ENCODE measurements at places on chromosomes 7 and 10.

DNA sequence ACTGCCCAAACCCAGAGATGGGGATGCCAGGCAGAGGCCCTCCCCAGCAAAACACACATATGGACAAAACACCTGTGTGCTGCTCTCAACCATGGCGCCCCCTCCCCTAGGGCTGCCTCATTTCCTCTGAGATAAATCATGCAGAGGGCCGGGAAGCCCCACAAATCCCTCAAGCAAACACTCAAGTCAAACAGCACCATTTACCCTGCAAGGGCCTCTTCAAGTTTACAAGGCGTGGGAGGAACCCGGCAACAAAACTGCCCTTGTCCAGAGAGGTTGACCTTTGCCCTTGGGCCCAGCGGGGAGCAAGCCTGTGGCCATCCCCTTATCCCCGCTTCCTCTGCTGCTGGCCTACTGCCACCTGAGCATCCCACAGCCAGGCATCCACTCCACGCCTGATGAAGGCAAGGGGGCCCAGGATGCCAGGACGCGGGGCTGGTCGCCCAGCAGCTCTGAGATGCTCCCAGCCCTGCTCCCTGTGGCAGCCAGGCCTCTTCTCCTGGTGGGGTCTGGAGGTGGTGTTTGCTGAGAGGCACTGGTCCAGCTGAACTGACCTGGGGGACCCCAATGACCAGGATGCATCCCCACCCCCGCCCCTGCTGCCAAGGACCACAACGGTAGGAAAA lies 77.4 kb downstream of the DLG5 start:
- no peak for DNase-seq

GRCh38 chr7:123748734-123749536 lies at the start of gene WASL:
TSS of gene WASL (minus strand) at chr7:123749003. CDS start at chr7:123748734, 269 bp downstream.
- peak; percentile 66 for DNase-seq

GRCh38 chr10:29798921-29799690 lies 164.3 kb upstream of the SVIL start:
- no peak for DNase-seq

GRCh38 chr7:77252506-77252905 lies 52.9 kb upstream of the FGL2 start:
- DNase-seq = no peak

- no peak for DNase-seq
These were observed 10.0 kb downstream of the CAMK2B start for GRCh38 chr7:44315301-44315903.

GRCh38 chr7:133015888-133016287 lies 66.0 kb downstream of the CHCHD3 start:
- DNase-seq = no peak

GRCh38 chr10:58367069-58367468 lies 18.1 kb upstream of the TFAM start:
- no peak for DNase-seq

DNA sequence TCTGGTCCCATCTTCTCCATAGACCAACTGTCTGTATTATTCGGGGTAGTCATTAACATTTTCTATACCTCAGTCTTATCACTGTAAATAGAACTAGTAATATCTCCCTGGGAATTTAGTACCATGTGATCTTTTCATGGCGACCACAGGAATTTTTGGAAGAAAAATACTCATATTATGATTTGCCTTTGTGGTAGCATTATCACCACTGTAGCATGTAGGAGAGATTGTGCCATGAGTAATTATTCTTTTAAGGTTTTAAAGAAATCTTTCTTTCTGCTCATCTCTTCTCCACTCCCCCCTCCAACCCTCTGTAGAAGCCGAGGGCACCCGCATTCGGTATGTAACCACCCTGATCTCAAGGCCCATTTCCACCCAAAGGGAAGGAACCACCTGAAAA lies 25.0 kb downstream of the ZNF365 start:
- no peak for DNase-seq

DNA sequence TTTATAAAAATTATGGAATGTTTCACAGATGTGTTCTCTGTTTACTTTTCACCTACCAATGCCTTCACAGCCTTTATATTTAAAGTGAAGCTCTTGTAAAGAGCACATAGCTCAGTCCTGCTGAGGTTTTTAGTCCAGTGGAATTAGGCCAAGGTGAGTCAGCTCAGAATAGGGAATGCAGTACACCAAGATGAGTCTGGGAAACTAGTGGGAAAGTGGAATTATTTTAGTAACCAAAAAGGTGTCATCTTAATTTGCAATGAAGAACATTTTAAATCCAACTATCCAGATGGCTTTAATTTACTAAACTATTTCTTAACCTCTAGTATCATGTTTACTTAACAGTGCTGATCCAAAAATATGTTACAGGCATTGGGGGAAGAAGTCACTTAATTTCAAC lies 236.3 kb upstream of the CTBP2 start:
- no peak for DNase-seq

GRCh38 chr10:26555719-26556368 lies 117.7 kb downstream of the APBB1IP start:
- DNase-seq = no peak

DNA sequence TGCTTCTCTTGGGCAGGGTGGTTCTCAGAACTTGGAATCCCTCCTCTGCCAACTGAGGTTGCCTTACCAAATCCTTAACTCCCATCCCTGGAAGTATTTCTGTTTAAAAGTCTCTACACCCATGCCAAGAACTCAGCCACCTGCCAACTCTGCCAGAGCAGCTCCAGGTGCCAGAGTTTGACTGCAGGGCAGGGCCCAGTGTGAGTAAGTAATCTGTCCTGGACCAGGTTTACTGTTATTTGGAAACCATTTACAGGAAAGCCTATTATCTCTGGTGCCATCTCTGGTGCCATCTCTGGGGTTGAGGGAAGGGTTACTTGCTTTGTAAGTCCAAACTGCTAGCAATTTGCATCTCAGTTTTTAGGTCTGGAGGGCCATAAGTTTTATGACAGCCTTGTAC lies 2.5 kb downstream of the TSPAN15 start:
- no peak for DNase-seq

GRCh38 chr7:147332988-147333387 lies 1216.4 kb downstream of the CNTNAP2 start:
- DNase-seq = no peak

DNA sequence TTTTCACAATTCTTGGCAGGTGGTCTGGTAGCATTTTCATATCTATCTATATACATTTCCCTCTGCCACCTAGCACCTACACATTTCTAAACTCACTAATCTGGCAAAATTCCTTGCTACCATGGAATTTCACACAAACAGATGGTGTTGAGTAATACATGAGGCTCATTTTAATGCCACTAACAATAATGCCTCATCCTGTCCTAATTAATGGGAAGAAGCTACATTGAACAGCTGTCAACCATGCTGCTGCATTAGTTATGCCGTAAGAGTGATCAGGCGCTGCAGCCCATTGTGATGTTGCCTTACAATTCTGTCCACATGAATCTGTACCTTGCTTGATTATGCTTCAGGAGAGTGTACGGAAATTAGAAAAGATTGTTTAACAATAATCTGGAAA lies 23.2 kb downstream of the COL1A2 start:
- DNase-seq = no peak

DNA sequence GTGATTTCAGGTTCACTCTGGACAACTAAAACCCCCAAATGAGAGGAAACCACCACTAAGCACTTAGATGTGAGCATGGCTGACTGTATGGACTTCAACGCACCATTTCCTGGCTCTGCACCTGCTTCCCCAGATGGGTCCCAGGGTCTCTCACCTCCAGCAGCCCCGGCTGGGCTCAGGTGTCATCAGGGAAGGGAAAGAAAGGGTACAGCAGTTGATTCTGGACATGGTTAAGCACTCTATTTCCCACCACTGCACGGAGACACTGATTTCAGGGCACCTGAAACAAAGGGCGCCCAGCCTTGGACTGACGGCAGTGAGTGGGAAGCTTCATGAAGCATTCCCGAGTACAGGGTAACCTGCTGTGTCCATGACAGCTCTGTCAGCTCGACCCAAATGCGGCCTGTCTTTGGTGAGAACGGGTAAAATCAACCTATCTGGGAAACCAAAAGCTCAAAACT lies 19.0 kb downstream of the FAM53B start:
- DNase-seq = no peak

DNA sequence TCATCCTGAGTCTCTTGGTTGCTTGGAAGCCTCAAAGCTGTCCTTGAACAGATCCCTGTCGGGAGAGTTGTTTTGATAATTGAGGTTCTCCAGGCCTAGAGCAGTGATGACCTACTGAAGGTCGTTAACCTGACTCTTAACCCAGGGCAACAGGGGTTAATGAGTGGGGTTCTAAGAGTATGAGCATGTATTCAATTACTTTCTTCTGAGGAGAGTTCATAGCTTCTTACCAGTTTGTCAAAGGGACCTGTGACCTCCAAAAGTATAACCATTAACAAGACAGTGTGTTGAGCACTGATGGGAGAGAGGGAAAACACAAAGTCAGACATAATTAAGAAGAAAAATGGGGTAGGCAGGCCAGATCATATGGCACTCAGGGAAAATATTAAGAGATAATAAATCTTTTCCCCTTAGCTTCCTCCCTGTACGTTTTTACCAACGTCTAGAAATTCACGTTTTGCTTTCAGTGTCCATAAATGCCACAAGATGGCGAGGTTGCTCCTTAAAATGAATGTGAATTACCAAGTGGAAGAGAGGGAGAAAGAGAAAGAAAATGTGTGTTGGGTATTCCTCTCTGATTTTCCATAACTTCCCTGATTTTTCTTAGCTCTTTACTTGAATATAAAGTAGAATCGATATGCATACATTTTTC lies 97.6 kb downstream of the SUGCT start:
- peak; percentile 21 for DNase-seq

DNA sequence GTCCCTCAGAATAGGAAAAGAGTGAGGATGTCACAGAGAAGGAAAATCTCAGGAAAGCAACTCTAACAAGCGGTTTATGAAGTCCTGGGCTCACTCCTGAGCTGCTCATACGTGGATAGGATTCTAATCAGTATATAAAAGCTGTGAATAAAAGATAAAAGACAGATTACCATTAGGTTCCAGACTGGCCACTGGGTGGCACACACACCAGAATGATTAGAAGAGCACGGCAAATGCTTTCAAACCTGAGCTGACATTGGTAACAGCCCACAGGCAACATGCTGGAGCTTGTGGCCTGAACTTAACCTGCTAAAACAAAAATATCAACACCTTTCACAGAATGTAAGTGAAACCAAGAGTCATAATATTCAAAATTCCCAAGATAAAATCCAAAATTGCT lies 370.8 kb downstream of the GRID1 start:
- no peak for DNase-seq

All from GM12864 (cell line).